ENCODE measurements at places on chromosomes 1 and 21. TPM values are rescaled to one million over a fixed set of nuclear protein-coding genes. Genes with fewer than 3 reads are reported as not detected.

- peak; percentile 87 for DNase-seq
Measured at GRCh38 chr21:38219049-38219628, 37.7 kb upstream of the KCNJ15 start.

DNA sequence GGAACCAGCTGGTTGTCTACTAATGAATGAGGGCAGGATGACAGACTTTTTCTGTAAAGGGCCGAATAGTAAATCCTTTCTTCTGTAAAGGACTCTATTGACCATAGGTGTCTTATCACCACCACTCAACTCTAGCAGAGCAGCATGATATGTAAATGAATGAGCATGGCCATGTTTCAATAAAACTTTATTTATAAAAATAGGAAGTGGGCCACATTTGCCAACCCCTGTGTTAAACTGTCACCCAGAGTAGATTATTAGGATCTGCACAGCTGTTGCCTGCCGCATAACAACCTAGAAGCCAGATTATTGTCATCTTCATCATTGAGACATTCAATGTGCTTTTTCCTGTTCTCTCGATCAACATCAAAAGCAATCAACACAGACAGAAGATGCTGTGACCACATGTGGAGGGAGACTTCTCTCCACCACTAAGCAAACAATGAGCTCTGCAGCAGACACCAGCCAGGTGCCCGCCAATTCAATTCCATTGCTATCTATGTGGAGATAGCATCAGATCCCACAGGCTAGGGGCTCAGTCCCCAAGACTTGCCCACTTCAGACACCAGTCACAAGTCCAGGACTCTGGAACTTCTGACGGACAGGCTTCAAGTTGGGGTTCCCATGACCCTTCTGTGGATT lies 6.8 kb upstream of the EFHD2 start:
- DNase-seq: no peak

- DNase-seq: no peak
Measured at GRCh38 chr1:245091171-245091621, 63.6 kb upstream of the KIF26B start.

GRCh38 chr1:226643177-226643576 lies 94.6 kb downstream of the STUM start:
- no peak for DNase-seq

GRCh38 chr1:169112241-169112640 lies 5.8 kb downstream of the ATP1B1 start:
- DNase-seq: no peak

GRCh38 chr1:89905395-89906058 lies 84.7 kb downstream of the LRRC8D start:
- no peak for DNase-seq

- DNase-seq: peak; percentile 65
Measured at GRCh38 chr1:27603309-27603680, 649 bp downstream of the AHDC1 start.

- no peak for DNase-seq
Measured at GRCh38 chr21:26195708-26196107, 25.1 kb upstream of the APP start.

GRCh38 chr1:167668108-167668507 lies 38.1 kb downstream of the RCSD1 start:
- no peak for DNase-seq

DNA sequence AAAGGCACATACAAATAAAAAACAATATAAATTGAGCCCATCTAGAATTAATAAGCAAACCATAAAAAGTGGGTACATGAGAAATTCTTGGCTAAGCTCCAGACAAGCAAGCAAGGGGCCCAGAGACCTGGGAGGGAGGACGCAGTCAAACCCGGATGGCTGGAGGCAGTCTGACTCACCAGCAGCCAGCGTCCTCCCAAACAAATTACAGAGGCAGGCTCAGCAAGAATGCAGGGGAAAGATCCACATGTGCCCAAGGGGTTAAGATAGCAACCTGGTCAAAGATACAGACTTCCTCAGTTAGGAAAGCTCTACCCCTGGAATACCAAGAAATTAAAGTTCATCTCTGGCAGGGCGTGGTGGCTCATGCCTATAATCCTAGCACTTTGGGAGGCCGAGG lies 7.4 kb upstream of the TIAM1 start:
- DNase-seq: peak; percentile 23

- DNase-seq: no peak
Measured at GRCh38 chr1:226716577-226716976, 22.5 kb downstream of the ITPKB start.

DNA sequence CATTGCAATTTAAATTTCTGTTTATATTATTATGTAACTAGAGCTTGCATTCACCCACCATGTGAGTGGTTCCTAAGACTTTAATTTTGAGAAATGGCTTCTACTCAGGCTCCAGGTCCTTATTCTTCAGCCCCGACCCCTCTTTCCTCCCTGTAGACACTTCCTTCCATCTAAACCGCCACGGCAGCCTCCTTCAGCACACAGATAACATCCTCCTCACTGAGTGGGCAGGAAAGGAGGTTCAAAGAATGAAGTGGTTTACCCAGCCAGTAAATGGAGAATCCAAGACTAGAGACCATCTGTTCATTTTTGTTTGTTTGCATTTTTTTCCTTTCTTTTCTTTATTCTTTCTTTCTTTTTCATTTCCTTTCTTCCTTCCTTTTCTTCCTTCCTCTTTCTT lies 37.1 kb upstream of the SOD1 start:
- DNase-seq: no peak

- DNase-seq: no peak
Measured at GRCh38 chr1:226987623-226988333, 47.7 kb downstream of the COQ8A start.

- DNase-seq: no peak
Measured at GRCh38 chr1:97784661-97785060, 136.2 kb downstream of the DPYD start.

DNA sequence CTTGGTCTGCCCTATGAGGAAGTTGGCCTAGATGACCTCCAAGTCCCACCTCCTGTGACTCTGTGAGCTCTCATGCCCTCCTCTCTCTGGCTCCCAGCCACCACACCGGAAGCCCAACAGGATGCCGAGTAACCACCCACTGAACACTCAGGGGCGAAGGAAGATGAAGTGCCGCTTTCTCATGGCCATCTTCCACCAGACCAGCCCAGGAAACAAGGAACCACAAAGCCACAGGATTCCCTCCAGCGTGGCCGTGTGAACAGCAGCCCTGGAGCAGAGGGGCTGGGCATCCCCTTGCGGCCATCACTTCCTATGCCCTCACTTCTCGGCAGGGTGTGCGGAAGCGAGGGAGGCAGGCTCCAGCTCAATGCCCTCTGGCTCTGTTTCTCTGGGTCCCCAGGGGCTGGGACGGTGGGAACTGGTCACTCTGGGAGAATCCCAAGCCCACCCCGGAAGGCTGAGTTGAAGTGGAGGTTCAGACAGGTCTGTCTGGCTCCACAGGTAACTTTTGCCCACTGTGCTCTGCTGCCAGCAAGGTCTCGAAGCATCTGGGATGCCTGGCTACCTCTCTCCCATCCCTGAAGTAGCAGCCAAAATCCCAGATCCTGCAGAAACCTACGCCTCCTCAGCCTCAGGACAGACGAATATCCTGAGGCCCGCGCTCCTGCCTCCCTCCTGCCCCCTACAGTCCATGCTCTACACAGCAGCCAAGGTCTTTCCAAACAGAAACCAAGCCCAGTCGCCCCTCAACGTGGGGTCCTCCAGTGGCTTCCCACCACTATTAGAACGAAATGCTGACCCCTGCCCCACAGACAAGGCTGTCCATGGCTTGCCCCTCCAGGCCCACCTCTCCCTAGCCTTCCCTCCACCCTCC lies 44.2 kb upstream of the ECE1 start:
- no peak for DNase-seq

Gene SNX7
- total RNA-seq: 20.7 TPM

Gene MTARC2
- 7.2 TPM for total RNA-seq

Gene CTSK
- total RNA-seq: 2.8 TPM

Gene BRINP3
- not detected for total RNA-seq

Gene LCE3D
- total RNA-seq: not detected

Gene NEXN
- total RNA-seq: 2.6 TPM

Data from H1 (cell line).